T-helper 22 cell (primary cell): ENCODE measurements at places on chromosomes 4 and X.

GRCh38 chrX:72620550-72621145 is 48.0 kb upstream of the HDAC8 start:
- DNase-seq = no peak

DNA sequence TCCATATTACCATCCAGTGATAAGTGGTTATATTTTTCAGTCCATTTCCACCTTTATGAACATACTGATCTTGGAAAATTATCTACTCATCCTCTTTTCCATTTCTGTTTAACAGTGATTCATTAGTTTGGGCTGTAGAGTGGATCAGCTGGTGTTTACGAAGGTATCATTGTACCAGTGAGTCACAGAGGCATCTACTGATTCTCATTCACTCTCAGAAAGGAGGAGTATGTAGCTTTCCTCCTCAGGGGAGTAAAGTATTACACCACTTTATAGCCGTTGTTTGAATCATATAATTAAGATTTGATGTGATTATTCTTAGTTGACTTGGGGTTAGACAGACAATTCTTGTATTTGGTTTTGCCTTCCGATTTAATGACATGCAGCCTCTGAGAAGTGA is 74.7 kb downstream of the GALNT7 start:
- DNase-seq = no peak

DNA sequence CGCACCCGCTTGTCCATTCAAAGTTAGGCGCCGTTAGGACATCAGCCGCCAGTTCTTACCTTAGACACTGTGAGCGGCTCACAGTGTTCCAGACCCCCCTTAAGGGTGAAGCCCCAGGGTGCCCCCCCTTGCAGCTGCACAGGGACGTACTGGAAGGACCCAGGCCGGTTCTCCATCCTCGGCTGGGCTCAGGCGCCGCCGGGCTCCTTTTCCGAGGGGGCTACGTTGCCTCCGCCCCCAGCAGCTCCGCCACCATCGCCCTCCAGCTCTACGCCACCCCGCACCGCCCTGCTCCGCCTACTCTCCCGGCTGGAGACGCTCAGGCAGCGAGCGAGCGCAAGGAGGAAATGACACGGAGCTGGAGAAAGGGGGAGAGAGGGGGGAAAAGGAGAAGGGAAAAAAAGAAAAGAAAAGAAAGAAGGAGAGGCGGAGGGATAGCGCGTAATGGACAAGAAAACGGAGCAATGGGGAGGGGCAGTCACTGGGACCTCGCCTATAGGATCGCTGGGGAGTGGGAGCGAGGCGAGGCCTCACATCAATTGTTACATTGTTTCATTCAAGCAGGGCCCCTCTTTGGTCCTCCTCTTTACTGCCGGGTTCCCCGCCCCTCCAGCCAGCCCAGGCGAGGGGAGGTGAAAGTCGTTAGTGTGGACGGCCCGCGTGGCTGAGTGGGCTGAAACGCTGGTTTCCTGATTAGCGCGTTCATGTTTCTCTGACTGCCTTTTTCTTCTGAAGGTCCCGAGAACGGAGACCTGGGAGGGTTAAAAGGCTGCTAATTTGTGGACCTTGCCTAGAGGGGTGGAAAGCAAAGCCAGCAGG is at the start of gene SHROOM4:
TSS of gene SHROOM4 (minus strand) at position 352 of the 819 bp plus-strand sequence. CDS start at position 176, 176 bp downstream.
- DNase-seq = no peak

GRCh38 chr4:83370640-83370906 is 35.9 kb upstream of the HPSE start:
- DNase-seq = no peak

DNA sequence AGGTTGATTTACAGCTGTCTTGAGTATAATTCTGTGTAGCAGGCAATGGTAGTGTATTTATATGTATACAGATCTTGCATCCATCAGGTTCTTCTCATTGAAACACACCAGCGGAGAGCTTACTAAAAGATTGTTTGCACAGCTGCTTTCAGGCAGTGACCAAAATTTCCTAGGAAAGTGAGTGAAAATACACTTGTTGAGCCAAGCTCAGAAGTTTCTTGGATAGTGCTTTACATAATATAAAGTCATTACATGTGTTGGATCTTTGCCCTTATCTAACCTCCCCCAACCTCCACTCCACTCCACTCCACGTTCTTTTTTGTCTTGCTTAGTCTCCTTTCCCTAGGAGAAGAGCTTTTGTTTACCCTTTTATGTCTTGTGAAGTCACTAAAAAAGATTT is 34.1 kb downstream of the CNKSR2 start:
- no peak for DNase-seq

DNA sequence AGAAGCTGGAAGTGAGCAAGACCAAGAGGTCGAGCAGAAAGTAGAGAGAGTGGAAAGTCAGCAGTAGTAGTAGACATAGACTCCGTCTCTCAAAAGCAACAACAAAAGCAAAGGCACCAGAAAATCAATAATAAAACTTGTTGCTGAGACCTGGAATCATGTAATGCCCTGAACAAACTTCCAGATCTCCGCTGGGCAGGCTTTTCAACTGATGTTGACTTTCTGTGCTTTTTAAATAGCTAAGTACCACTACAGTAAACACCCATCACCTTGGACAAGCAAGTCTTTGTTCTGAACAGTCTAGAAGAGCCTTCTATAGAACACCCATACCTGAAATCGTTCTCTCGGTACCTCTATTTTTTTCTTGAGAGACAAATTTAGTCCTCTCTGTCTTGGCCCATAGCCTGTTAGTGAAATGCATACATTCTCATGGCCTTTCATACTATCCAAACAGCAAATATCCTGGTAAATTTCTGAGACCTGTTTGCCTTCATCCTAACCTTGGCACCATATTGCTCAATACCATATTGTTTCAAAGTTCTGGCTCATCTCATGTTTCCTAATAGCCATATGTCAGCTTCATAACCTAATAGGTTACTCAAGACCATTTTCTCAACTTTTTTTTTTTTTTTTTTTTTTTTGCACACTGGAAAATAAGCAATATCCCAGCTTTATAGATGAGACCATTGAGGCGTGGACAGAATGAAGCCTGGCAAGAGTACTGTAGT is 200.6 kb upstream of the RBPJ start:
- no peak for DNase-seq

DNA sequence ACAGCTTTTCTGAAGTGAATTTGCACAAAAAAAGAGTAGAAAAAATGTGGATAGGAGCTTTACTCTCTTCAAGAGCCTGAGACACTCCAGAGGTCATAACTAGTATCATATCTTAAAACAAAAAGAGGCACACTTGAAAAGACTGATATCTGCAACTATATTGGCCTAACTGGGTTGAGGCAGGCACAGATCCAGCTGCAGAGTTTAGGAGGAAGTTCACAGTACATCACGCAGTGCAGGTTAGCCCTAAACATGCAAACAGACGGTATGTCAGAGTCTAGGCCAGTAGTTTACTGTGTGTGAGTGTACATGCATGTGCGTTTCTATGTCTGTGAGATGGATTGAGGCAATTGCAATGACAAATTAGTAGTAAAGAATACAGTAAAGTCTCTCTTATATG is 24.2 kb upstream of the CT47A1 start:
- DNase-seq = no peak

DNA sequence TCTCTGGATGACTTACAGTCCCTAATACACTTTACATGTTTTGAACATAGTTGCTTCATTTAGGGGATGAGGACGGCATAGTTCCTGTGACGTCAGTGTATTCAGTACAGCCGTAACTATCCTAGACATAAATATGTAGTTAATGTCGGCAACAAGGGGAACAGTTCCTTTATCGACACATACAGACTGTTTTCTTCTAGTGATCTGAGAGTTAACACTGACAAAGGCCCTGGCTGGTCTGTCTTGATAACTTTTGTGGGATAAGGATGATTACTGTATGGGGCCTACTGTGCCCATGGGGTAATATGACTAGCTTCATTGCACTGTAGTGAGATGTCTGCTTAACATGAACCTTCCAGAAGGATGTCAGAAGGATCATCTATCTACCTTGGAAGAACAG is 131.2 kb downstream of the ZNF518B start:
- DNase-seq = no peak
